Uterus (tissue), 4 donors: ENCODE measurements at places on chromosomes 11 and 22. TPM values are rescaled to one million over a fixed set of nuclear protein-coding genes. Genes with fewer than 3 reads are reported as not detected.

Gene NEFH
- 1.9 TPM for total RNA-seq

Gene FXYD6
- total RNA-seq = 103 TPM

Gene MAFF
- total RNA-seq = 10.1 TPM

Gene CD3E
- not detected for total RNA-seq

GRCh38 chr22:19621373-19622060 is 92.8 kb upstream of the SEPTIN5 start:
- peak overlapping the region; percentile 54 for H3K27ac ChIP-seq
- no peak overlapping the region for H3K4me3 ChIP-seq
- DNase-seq = no peak
- no peaks in the 10 kb centered on the region for H3K36me3 ChIP-seq
- H3K4me1 ChIP-seq = no peaks in the 10 kb centered on the region
- H3K27me3 ChIP-seq = no peaks in the 10 kb centered on the region

DNA sequence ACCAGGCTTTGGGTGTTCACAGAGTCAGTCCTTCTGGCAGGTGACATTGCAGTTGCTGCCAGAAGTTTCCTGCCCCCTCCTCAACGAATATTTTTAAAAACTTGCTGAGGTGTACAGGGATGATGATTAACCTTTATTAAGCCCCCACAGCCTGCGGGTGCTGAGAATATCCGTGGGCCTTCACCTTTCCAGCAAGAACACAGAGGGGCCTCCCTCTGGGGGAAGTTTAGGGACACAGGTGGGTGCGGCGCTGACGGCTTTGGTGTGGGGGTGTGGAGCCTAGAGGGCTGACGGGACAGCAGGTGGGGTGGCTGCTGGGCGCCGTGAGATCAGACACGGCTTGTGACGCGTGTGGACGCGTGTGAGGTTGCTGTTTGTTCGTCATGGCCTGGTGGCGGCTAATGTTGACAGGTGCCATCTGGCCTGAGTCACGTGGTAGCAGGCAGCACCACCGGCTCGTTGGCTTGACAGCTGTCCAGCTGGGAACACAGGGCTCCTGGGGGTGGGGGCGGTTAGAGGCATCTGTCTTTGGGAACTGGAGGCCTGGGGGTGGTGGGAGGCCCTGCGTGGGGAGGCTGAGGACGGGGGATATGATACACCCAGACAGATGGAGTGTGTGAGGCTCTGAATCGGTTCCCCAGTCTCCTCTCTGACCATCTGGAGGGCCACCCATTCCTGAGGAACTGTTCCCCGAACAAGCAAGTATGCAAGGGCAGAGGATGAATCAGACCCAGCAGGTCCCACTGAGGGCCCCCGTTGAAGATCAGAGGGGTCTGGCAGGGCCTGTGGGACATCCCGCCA is 12.5 kb upstream of the LRRC10B start:
- no peaks in the 10 kb centered on the region for H3K27me3 ChIP-seq
- no peaks in the 10 kb centered on the region for H3K4me1 ChIP-seq
- H3K36me3 ChIP-seq = no peaks in the 10 kb centered on the region
- H3K4me3 ChIP-seq = no peak overlapping the region

- H3K27me3 ChIP-seq = no peaks in the 10 kb centered on the region
- H3K27ac ChIP-seq = no peak overlapping the region
- H3K4me1 ChIP-seq = no peaks in the 10 kb centered on the region
- H3K36me3 ChIP-seq = no peaks in the 10 kb centered on the region
- no peak for DNase-seq
- H3K4me3 ChIP-seq = no peak overlapping the region
These were observed 6.9 kb upstream of the SHANK3 start for GRCh38 chr22:50665738-50666137.

DNA sequence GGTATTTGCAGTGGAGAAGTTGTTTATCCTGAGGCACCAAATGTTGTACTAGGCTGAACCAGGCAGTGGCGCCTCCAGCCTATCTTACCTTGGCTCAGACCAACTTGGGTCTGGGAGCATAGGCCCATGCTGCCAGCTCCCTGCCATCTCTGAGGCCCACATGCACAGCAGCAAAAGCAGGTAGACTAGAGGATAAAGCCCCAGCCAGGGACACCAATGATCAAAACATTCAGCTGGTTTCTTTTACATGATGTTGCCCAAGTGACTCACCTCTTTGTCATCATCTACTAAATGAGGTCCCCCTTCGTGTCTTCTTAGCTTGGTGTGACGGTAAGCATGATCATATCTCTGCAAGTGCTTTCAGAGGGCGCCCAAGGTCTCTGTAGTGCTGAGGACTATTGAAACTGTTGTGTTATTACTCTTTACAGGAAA is 112.1 kb upstream of the DRD2 start:
- H3K27ac ChIP-seq = no peak overlapping the region
- H3K27me3 ChIP-seq = no peaks in the 10 kb centered on the region
- DNase-seq = no peak
- H3K4me3 ChIP-seq = no peak overlapping the region
- H3K4me1 ChIP-seq = no peaks in the 10 kb centered on the region
- H3K36me3 ChIP-seq = no peaks in the 10 kb centered on the region

DNA sequence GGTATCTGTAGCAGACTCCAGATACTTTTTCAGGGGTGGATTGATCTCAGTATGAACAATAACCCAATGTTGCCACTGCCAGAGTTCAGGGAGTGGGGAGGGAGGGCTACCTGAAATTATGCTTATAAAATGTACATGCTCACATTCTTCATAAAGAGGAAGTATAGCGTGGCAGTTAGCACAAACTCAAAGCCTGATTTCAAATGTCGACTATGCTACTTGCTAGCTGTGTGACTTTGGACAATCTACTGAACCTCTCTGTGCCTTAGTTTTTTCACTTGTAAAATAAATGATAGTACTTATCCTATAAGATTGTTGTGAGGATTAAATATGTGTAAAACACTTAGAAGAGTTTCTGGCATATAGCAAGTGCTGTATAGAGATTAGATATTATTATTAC is 26.5 kb upstream of the POU2AF1 start:
- H3K4me3 ChIP-seq = no peak overlapping the region
- no peak overlapping the region for H3K27ac ChIP-seq
- no peaks in the 10 kb centered on the region for H3K4me1 ChIP-seq
- H3K36me3 ChIP-seq = no peaks in the 10 kb centered on the region
